ENCODE measurements at places on chromosomes 5 and 9.

- no peak for DNase-seq
Measured at GRCh38 chr9:129868023-129868871, 33.0 kb downstream of the USP20 start.

- DNase-seq: no peak
Measured at GRCh38 chr5:130400091-130400490, 495.8 kb downstream of the CHSY3 start.

- no peak for DNase-seq
Measured at GRCh38 chr5:125276096-125276495, 529.7 kb upstream of the ZNF608 start.

DNA sequence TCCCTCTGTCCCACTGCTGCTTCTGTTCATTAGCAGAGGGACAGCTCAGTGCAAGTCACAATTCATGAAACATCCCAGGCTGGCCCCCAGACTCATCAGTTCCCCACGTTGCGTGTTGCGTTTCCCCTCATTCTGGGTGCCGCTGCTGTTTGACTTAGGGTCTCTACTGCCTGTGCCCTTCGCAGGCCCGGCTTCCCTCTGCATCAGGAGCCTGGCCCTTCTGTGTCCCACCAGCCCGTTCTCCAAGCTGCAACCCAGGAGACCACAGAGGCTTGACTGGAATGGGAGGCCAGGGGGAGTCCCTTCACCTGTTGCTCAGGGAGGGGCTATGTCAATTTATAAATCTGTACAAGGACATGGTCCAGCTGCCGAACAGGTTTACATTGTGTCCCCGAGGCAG is 53.9 kb upstream of the SUSD3 start:
- no peak for DNase-seq

DNA sequence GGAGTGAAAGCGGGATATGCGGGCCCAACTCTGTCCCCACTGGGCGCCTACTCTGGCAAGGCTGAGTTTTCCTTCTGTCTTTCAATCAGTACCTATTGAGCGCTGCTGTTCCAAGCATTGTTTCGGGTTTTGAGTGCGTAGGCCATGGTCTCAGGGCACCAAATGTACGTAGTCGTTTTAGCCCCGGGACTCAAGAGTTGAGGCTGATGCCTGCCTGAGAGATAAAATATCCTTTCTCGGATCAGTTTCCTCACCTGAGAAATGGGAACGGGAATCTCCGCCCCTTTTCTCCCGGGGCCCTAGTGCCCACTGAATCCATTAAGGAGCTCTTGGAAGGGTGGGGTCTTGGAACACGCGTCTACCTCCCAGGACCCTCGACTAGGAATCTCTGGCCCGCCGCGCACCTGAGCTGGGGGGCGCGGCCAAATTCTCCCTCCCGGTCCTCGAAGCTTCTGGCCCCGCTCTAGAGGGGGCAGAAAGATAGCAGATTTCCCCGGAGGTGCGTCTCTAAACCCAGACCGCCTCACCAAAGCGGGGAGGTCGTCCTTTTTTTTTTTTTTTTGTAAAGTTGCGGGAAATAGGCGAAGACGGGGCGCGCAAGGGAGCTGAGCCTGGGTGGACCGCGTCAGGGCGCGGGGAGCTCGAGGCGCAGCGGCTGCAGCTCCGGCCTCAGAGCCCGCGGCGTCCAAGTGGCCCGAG is 494 bp upstream of the CXXC5 start:
- DNase-seq: peak; percentile 43

DNA sequence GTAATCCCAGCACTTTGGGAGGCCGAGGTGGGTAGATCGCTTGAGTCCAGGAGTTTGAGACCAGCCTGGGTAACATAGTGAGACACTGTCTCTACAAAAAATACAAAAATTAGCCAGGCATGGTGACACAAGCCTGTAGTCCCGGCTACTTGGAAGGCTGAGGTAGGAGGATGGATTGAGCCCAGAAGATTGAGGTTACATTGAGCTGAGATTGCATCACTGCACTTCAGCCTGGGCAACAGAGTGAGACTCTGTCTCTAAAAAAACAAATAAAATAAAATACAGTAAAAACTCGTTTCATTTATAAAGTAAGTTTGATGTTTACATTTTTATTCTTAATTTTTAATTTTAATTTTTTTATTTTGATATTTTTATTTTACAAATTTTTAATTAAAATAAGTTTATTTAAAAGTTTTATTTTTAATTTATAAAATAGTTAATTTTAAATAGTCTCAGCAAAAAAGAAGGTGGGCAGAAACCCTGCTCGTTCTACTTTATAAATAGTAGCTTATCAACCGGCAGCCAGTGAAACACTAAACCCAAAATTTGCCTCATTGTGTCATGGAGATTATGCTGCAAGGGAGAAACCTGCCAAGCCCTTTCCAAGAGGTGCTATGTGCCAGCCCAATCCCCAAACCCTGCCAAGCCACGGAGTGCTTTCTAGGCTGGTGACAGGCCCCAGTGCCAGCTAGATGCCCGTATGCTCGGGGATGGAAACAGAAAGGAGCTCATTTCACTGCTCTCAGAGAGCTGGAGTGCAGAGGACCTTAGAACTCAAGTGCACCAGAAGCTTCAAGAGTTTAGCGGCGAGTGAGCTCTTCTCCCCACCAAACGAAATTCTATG is 38.9 kb downstream of the SERINC5 start:
- no peak for DNase-seq

DNA sequence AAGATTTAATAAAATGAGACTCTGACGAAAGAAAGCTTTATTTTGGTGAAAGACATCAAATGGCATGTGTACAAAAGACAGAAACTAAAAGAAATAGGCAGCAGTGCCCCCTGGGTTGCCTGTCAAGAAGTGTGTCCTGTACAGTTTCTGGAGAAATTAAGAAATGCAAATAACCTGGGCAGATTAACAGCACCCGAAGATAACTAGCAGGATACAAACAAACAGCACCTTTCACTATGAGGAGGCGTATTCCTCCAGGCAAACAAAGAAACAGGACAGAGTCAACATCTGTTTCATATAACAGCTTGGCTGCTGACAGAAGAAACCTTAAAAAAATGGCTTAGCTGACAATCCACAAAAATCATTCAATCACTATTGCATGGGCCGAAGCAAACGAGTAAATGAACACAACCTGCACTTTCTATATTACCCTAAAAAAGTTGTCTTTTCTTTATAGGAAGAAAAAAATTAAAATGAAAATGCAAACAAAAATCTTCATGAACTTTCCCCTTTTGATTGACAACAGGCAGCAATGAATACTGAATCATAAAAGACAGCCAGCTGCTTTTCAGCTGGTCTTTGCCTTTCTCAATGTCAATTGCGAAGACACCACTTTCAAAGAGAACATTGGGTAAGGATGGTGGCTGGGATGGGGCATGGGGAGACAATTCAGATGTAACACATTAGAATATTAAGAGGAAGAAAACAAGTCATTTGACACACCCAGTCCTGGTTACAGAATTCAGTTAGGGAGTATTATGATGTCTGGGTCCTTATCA is 162.1 kb downstream of the ARL15 start:
- DNase-seq: no peak

DNA sequence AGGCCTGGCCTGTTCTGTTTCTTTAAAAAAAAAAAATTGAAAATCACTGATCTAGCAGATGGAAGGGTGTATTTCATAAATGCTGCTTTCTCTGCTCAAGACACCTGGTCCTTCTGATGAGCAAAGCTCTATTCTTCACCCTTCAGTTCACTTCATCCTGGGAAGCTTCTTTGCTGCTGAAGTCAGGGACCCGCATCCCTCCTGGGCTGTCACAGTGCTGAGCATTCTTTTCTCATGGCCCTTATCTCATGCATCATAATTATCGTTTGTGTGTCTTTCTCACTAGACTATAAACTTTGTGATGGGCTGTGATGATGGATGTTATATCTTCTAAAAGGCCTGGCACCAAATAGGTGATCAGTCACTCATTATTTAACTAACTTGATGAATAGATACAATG is 461.0 kb downstream of the GADD45G start:
- no peak for DNase-seq

DNA sequence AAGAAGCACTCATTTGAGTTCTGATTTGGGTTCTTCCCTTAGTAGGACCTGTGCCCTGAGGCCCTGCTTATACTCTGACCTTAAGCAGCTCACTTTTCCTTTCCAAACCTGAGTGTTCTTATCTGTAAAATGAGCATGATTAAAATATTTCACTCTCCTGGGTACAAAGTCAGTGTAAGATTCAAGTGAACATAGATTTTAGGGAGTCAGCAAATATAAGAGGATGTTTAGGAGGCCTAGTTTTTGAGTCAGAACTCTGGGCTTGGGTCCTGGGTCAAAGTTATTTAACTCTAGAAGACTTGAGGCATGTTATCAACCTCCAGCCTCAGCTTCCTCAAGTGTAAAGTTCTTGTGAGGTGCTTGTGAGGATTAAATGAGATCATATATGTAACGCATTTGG is 8.7 kb upstream of the SPARC start:
- DNase-seq: no peak

- no peak for DNase-seq
Measured at GRCh38 chr5:121873409-121873808, 21.7 kb downstream of the FTMT start.

DNA sequence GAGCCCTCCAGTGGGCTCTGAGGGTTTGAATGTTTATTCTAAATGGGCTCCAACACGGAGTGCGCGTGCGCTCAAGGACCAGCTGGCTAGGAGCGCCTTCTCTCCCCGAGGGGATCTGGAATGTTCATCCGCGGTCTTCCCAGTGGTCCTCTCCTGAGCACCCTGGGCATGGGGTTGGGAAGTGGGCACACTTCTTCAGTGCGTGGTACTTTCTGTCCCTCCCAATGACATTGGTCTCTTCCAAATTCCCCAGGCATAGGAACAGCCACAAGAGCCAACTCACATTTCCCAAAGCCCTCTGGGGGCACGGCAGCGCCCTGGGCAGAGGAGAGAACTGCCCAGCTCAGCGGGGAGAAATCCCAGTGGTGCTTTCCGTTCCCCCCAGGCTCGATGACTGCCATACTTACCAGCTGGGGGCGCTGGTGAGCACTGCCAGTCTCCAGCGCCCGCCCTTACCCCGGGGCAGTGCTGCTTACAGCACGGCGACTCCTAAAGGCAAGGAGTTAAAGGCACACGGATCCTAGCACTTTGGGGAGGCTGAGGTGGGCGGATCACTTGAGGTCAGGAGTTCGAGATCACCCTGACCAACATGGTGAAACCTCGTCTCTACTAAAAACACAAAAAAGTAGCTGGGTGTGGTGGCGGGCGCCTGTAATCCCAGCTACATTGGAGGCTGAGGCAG is 29.9 kb upstream of the OBP2B start:
- DNase-seq: peak; percentile 93

DNA sequence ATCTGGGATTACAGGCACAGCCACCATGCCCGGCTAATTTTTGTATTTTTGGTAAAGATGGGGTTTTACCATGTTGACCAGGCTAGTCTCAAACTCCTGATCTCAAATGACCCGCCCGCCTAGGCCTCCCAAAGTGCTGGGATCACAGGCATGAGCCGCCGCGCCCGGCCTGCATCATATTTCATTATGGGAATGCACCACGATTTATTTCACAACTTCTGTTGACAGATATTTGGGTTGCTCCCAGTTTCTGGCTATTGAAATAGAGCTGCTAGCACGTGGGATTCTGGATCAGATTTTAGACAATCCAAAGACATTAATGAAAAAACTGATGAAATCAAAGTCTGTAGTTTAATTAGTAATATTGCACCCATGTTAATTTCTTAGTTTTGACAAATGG is 48.4 kb upstream of the FUBP3 start:
- DNase-seq: no peak

Data from WTC11 (cell line).